Adrenal gland (tissue), 19 donors: ENCODE measurements at places on chromosomes 5 and 9. TPM values are rescaled to one million over a fixed set of nuclear protein-coding genes. Genes with fewer than 3 reads are reported as not detected.

Gene LCN9
- not detected for total RNA-seq

Gene LHX2
- 0.37 TPM for total RNA-seq

Gene FOXI1
- not detected for total RNA-seq

Gene HTR4
- 1.4 TPM for total RNA-seq

Gene WDR38
- not detected for total RNA-seq

DNA sequence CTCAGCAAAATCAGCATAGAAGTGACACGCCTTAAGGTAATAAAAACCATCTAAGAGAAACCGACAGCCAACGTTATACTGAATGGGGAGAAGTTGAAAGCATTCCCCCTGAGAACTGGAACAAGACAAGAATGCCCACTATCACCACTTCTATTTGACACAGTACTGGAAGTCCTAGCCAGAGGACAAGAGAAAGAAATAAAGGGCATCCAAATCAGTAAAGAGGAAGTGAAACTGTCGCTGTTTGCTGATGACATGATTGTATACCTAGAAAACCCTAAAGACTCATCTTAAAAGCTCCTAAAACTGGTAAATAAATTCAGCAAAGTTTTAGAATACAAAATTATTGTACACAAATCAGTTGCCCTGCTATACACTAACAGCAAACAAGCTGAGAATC lies 393.3 kb downstream of the KIF4B start:
- no peaks in the 10 kb centered on the region for H3K4me1 ChIP-seq
- H3K36me3 ChIP-seq = no peaks in the 10 kb centered on the region

GRCh38 chr5:150394912-150395687 lies 17.6 kb downstream of the CD74 start:
- H3K4me1 ChIP-seq = no peaks in the 10 kb centered on the region
- H3K36me3 ChIP-seq = no peaks in the 10 kb centered on the region
- no peak for DNase-seq
- H3K27me3 ChIP-seq = no peaks in the 10 kb centered on the region
- H3K27ac ChIP-seq = no peak overlapping the region

- no peak for DNase-seq
- H3K27me3 ChIP-seq = no peaks in the 10 kb centered on the region
- no peaks in the 10 kb centered on the region for H3K4me1 ChIP-seq
- no peak overlapping the region for H3K4me3 ChIP-seq
- H3K36me3 ChIP-seq = no peaks in the 10 kb centered on the region
- no peak overlapping the region for H3K27ac ChIP-seq
Observed at GRCh38 chr5:179536676-179537075, 13.7 kb upstream of the RUFY1 start.

GRCh38 chr5:57855831-57856230 lies 373.2 kb upstream of the ACTBL2 start:
- no peak for DNase-seq
- H3K27ac ChIP-seq = no peak overlapping the region
- H3K36me3 ChIP-seq = no peaks in the 10 kb centered on the region
- no peak overlapping the region for H3K4me3 ChIP-seq
- no peaks in the 10 kb centered on the region for H3K27me3 ChIP-seq

DNA sequence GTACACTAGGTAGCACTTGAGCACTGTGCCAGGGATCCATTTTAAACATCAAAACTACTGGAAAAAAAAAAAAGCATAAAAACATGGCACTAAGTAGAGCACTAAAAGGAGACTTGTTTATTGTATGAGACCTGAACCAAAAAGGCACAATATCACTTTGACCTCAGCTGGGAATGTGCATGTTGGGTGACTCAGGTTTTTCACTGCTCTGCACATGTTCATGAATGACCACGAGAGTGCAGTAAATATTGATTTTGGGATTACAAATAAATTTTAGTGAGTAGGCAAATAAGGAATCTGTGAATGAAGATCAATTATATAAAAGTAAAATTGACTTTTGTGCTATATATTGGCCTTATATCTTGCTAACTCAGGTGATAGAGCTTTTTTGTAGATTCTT lies 11.8 kb downstream of the RMI1 start:
- H3K4me1 ChIP-seq = peaks cover 2% of the 10 kb centered on the region
- no peaks in the 10 kb centered on the region for H3K27me3 ChIP-seq
- H3K36me3 ChIP-seq = no peaks in the 10 kb centered on the region
- DNase-seq = peak; percentile 35
- no peak overlapping the region for H3K27ac ChIP-seq

DNA sequence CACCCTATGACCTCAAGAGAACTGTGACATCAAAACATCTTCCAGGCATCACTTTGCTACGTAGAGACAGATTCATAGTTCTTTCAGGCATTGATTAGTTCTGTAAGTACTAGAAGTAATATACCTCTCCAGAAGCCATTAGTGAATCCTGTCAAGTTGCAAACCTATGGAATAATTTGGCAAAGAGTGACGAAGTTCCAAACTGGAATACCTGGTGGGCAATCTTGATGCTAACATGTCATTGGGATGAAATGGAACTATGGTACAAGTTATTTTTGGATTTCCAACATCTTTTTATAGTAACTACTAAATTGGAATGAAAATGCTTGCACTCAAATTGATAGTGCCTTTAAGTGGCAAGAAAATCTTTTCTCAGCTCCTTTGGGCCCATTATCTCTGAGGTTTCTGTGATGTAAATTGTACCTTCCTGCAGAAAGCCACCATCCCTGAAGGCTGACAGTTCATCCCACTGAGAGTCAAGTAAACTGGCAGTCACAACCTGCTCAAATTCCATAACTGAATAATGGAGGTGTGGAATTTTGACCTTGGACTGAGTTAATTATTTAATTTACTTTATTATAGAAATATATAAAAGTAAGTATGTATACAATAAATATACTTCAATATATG lies 435.5 kb downstream of the DTWD2 start:
- no peak overlapping the region for H3K27ac ChIP-seq
- H3K36me3 ChIP-seq = no peaks in the 10 kb centered on the region
- DNase-seq = no peak
- no peaks in the 10 kb centered on the region for H3K27me3 ChIP-seq
